GM19239 (cell line): ENCODE measurements at places on chromosomes 1 and 21.

GRCh38 chr1:217482356-217483102, 148.4 kb downstream of the GPATCH2 start:
- DNase-seq = no peak

DNA sequence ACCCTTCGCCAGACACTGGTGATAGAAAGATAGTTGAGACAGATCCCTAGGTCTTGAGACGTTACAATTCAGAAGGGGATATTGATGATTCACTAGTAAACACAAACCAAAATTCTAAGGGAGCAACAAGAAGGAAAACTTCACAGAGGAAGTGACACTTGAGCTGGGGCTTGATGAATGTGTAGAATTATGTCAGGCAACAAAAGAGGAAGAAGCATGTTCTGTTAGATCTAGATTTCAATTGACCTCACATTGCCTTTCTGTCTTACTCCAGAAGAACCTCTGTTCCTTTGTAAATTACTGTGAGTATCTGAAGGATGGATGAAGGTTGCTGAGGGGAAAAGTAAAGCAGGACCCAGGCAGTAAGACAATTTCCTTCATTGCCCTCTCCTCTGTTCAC, 328.2 kb downstream of the KCTD3 start:
- no peak for DNase-seq

DNA sequence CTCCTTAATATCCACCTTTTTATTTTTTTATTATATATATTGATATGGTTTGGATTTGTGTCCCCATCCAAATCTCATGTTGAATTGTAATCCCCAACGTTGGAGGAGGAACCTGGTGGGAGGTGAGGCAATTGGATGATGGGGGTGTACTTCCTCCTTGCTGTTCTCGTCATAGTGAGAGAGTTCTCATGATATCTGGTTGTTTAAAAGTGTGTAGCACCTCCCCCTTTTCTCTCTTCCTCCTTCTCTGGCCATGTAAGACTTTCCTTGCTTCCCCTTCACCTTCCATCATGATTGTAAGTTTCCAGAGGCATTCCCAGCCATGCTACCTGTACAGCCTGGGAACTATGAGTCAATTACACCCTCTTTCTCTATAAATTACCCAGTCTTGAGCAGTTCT, 22.7 kb upstream of the CCSAP start:
- no peak for DNase-seq

- DNase-seq = no peak
These were observed 51.9 kb upstream of the FMOD start for GRCh38 chr1:203402629-203403337.

DNA sequence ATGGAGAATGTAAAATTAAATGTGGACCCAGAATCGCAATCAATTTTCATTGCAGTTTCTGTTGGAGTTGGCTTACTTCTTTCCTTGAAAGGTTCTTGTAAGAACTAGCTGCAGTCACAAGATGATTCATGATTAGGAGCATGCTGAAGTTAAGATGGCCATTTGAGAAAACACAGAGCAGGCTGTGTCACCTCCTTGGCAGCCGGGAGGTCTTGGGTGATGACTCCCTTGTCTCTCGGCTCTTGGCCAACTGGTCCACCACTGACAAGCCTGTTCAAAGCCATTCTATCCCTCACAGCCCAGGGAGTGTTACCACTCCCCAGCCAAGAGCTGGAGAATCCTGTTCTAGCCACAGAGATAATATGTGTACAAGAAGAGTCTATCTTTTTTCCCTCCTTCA, 40.6 kb downstream of the OPTC start:
- no peak for DNase-seq

DNA sequence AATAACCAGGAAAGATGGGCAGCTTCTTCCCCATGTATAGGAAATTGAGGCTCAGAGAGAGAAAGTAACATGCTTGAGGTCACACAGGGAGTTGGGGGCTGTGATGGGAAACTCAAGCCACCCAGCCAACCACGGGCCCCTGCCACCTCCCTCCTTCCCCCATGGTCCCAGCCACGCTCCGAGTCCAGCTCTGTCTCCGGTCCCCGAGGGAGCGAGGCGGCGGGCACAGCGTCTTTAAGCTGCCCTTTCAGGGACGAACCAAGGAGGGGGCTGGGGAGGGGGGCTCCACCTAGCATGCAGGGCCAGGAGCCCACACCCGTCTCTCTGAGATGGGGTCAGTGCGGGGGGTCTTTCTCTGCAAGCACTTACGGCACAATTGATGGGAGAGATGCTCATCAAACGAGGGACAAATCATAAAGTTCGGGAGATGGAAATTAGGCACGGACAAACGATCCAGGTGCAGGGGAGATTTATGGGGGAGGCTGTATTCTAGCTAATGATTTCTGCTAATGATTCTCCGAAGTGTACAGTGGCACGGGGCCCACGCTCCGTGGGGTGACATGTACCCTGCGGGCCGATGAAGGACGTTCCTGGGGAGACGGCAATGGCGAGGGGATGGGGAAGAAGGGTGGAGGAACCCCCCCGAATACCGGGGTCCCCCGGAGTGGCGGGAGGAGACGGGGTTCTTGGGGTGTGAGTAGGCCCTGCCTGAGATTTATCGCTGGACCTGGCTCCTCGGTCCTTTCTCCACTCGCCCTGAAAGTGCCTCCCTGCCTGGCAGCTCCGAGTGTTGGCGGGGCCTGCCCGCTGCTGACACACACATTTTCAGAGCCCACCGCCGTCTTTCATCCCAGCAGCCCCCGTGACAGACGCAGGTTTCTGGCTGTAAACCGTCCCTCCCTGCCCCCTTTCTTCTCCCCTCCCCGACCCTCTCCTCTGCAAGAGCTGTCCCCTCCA, 31.2 kb upstream of the CASZ1 start:
- DNase-seq = no peak
